ENCODE measurements at places on chromosomes 6 and 20.

- H3K36me3 ChIP-seq: no peaks in the 10 kb centered on the region
- DNase-seq: no peak
- no peak overlapping the region for H3K27ac ChIP-seq
- H3K27me3 ChIP-seq: peaks cover 36% of the 10 kb centered on the region
These were observed 32.4 kb downstream of the PHACTR1 start for GRCh38 chr6:12748815-12749521.

GRCh38 chr20:9495701-9496100, 18.7 kb upstream of the LAMP5 start:
- H3K4me1 ChIP-seq: no peaks in the 10 kb centered on the region
- no peak overlapping the region for H3K4me3 ChIP-seq
- no peak for DNase-seq
- no peak overlapping the region for H3K27ac ChIP-seq
- no peaks in the 10 kb centered on the region for H3K27me3 ChIP-seq

- no peak overlapping the region for H3K4me3 ChIP-seq
- H3K27me3 ChIP-seq: no peaks in the 10 kb centered on the region
- H3K4me1 ChIP-seq: peaks cover 4% of the 10 kb centered on the region
- no peak overlapping the region for H3K27ac ChIP-seq
These were observed 12.0 kb downstream of the TPX2 start for GRCh38 chr20:31751126-31751525.

- no peak overlapping the region for H3K27ac ChIP-seq
- no peaks in the 10 kb centered on the region for H3K27me3 ChIP-seq
- H3K4me3 ChIP-seq: no peak overlapping the region
- no peak for DNase-seq
These were observed 234.7 kb downstream of the RNGTT start for GRCh38 chr6:88728756-88729155.

GRCh38 chr20:46803123-46804020, 91.3 kb upstream of the EYA2 start:
- H3K27me3 ChIP-seq: peaks cover 29% of the 10 kb centered on the region
- H3K4me1 ChIP-seq: no peaks in the 10 kb centered on the region
- no peak overlapping the region for H3K4me3 ChIP-seq
- DNase-seq: no peak
- H3K36me3 ChIP-seq: no peaks in the 10 kb centered on the region
- no peak overlapping the region for H3K27ac ChIP-seq
